ENCODE measurements at places on chromosomes 7 and 10.

GRCh38 chr7:45236666-45237065, 79.1 kb downstream of the RAMP3 start:
- no peak for DNase-seq

- no peak for DNase-seq
Measured at GRCh38 chr10:120883071-120883470, 31.9 kb downstream of the WDR11 start.

DNA sequence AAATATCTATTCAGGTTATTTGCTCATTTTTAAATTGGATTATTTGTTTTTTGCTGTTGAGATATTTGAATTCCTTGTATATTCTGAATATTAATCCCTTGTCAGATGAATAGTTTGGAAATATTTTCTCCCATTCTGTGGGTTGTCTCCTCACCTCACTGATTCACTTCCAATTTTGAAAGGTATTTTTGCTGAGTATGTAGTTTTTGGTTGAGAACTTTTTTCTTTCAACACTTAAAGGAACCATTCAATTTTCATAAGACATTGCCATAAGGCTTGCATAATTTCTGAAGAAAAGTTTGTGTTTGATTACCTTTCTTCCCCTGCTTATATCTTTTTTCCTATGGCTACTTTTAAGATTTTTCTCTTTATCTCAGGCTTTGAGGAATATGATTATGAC, 8.9 kb upstream of the SCRN1 start:
- no peak for DNase-seq

- DNase-seq: no peak
Measured at GRCh38 chr7:106369352-106369751, 84.6 kb upstream of the NAMPT start.

GRCh38 chr10:113041841-113042750, 92.0 kb downstream of the TCF7L2 start:
- no peak for DNase-seq

DNA sequence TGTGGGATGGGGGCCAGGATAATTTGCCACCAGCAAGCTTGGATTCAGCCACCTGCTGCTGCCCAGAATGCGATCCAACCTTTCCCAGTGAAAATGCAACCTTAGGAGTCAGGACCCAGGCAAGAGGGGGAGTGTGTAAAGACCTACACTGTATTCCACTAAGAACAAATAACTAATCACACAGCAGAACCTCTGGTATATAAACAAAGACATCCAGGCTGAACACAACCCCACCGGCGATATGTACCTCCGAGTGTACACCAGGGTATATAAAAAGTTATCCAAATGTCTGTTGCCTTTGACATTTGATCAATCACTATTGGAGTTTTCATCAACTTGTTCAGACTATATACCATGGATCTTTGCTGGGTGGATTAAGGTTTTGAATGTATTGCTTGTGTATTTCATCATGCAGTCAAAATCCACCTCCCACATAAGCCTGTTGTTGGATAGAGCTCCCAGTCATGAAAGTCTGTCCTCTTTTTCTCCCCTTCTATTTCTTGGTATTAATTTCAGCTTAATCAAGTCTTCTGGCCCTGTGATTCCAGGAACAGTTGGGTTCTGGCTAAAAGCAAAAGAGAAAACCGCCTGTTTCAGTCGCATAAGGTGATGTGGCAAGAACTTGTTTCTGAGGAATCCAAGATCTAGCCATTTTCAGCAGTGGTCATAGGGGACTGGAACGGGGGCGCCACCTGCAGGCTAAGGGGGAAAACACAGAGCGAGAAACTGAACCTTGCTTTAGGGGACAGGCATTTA, 290.7 kb downstream of the CCDC3 start:
- DNase-seq: peak; percentile 19

GRCh38 chr10:25501912-25502311, 327.1 kb downstream of the GPR158 start:
- no peak for DNase-seq

- DNase-seq: no peak
Measured at GRCh38 chr7:100393233-100393905, 20.1 kb downstream of the PILRA start.

- no peak for DNase-seq
Measured at GRCh38 chr7:80467069-80467468, 44.8 kb downstream of the GNAT3 start.

DNA sequence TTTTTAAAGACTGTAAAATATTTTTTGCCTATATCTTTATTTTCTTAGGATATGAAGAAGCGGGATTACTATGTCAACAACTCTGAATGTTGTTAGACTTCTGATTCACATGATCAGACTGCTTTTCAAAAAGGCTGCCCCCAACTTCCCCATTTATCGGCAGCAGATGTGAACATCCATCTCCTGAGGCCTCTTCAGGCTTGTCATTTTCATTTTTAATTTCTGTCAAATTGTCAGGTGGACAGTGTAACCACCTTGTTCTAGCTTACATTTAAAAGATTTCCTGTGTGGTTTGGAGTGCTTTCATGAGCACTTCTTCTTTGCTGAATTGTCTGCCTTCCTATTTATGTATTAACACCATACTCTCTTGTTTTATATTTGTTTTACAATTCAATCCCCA, 78.8 kb upstream of the GSDME start:
- DNase-seq: no peak

- DNase-seq: no peak
Measured at GRCh38 chr7:51356849-51357516, 40.4 kb upstream of the COBL start.

GRCh38 chr7:134174795-134175261, 47.7 kb downstream of the LRGUK start:
- no peak for DNase-seq

- DNase-seq: no peak
Measured at GRCh38 chr7:34137176-34137575, 231.8 kb downstream of the BMPER start.

DNA sequence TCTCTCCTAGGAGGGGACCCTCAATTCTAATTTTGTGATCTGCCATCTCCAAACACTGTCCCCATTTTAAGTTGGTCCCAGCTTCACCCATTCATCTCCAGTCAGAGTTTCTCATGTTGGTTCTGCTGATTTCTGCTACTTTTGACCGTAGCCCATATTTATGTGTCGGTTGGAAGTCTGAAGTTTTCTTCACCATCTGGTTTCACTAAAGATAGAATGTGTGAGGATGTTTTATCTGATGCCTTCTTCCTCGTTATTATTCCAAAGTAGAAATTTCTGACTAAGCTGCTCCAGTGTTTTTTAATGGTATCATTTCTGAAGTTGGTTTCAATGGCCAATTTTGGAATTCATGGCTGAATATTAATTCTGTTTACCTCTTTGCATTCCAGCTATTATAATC, 21.3 kb upstream of the IFIT2 start:
- no peak for DNase-seq

GRCh38 chr7:156752367-156753228, 112.0 kb downstream of the RNF32 start:
- no peak for DNase-seq

DNA sequence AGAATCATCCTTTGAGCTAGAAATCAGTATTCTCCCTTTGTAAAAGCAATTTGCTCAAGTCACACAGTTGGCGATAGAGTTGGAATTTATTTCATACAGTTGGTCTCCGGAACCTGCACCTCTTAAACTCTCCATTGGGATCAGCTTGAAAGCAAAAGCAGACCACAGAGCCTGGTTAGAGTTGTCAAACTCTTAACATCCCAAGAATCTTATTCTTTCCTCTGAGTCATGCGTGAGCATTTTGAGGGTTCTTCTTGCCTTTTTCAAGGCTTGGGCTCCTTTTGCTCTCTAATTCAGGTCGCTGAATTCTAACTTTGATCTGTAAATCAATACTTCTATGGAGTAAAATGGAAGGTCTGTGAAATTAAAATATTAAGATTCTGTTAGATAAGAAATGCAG, 19.6 kb upstream of the SCIN start:
- no peak for DNase-seq

DNA sequence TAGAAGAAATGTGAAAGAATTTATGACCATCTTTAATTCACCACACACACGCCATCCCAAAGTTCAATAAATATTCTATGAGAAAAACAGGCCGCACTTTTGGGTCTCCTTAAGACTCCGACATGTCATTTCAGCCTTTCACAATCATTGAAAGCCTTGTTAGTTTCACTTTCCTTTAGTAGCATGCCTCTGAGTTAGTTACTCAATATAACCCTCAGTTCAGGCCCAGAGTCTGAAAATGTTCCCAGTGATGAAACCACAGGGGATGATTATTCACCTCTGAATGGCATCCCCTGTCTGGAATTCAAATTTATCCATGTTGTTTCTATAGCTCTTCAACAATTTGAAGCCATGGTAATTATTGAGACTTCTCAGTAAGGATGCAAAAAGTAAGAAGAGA, 278.1 kb upstream of the NRP1 start:
- DNase-seq: no peak
